Activated CD8-positive, alpha-beta memory T cell treated with anti-CD3 and anti-CD28 coated beads for 1 hour (primary cell): ENCODE measurements at places on chromosomes 6 and 20.

GRCh38 chr6:31074401-31074800 is 38.0 kb downstream of the C6orf15 start:
- DNase-seq, result no peak

DNA sequence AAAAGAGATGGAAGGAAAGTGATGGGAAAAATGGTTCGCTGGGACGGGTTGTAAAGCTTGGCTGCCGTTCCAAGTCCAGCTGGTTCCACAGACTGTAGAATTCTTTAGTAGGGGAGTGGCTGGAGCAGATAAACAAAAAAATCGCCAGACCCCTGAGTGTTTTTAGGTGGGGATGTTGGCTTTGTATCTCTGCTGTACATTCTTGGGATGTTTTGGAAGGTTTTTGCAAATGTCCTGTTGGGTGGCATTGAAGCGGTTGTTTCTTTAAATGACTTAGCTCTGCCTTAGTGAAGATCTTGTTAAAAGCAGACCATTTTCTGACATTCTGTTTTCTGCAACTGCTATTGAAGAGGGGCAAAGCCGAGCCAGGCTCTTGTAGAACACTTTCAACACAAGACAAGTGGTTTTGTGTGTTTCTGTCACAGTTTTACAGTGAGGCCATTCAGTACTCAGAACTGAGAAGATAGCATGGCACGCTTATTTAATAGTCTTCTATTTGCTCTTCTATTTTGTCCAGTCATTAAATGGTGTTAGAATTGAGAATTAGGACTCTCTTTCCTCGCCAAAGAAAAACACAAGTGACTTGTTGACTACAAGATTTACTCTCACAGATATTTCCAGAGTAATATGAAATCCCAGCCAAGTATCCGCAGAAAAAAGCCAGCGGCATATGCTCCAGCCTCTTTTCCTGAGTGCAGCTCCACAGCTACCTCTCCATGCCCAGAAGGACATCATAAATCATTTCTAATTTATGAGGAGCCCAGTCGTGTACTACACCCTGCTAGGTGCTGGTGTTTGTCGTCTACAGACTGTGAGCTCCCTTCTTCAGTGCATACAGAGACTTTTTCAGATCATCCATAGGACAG is 65.8 kb downstream of the PHACTR2 start:
- DNase-seq, result no peak

DNA sequence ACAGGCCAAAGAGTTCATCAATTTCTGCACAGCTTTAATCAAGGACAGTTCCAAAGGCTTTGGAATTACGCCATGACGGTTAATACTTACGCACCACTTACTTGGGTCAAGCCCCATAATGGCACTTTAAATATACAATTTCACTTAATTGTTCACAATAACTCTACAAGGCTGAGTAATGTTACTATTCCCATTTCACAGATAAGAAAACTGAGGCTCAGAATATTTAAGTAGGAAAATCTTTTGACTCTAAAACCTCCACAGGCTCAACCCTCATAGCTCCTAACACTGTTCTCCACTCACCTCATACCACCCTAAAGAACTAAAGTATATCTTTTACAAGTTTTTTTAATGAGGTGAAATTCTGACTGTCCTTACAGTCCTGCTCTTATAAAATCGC is 91.9 kb upstream of the SAMD5 start:
- no peak for DNase-seq

- no peak for DNase-seq
These were observed 234.9 kb downstream of the OGFRL1 start for GRCh38 chr6:71523548-71523947.

DNA sequence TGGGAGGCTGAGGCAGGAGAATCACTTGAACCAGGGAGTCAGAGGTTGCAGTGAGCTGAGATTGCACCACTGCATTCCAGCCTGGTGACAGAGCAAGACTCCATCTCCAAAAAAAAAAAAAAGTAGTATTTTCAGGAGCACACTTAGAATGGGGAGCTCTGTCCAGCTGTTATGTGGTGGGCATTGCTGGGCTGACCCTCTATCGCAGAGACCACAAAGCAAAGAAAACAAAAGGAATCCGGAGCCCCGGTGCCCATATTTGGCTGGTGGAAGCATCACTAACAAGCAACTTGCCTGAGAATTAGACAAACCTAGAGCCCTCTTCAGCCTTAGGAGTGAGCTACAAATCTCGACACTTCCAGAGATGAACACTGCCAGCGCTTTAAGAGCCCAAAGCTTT is 137.3 kb upstream of the GPR6 start:
- DNase-seq, result no peak
